IPS-NIHi11 (cell line): ENCODE measurements at places on chromosomes 6 and 20.
A peak's percentile ranks its signal among the peaks of the same experiment; 100 is the strongest.

DNA sequence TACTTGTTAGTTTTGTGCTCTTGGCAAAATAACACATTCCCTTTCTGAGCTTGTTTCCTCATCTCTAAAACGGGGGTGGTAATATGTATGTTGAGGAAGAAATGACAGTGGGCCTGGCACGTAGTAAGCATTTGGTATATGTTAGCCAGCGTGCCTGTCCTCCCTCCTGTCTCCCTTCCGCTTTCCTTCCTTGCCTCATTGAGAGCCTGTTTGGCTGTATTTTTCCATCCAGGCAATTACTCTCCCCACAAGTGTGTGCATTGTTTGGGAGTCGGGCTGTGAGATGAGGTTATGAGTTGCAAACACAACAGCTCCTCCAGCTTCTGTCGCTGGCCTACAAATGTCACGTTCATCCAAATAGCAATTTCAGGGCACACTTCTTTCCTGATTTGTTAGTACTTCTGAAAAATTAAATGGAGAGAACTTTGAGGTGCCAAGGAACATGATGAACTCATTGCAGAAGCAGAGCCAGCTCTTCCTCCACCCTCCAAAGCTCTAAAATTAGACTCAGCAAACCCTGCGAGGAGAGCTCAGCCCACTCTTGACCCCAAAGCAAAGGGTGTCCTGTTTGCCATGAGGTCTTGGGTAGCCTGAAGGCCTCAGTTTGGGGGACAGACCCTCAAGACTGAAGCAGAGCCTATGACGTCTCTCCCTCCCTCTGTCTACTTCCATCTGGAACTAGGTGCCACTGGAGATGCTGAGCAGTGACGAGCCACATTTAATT is 50.7 kb upstream of the TOX2 start:
- DNase-seq: no peak

DNA sequence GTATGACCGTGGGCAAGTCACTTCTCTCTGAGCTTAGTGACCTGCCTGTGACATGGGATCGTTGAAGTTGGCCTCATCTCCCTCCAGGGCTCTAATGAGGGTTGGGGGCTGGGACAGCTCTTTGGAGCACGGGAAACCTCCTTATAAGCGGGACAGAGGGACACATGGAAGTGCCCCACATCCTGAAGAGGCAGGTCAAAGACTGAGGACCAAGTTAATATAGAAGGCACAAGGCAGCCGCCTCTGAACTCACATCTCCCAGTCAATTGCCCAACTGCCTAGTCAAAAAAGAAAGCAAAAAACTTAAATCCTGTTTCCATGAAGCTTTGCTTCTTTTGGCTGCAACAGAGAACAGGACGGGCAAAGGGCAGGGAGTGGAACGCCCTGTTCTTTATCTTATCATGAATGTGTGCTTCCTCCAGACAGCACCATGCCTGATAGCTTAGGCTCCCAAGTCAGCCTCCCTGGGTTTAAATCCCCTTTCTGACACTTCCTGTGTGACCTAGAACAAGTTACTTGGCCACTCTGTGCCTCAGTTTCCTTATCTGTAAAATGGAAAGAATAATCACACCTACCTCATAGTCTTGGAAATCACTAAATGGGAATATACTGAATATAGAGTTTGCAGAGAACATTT is 27.1 kb downstream of the LBP start:
- no peak for DNase-seq

DNA sequence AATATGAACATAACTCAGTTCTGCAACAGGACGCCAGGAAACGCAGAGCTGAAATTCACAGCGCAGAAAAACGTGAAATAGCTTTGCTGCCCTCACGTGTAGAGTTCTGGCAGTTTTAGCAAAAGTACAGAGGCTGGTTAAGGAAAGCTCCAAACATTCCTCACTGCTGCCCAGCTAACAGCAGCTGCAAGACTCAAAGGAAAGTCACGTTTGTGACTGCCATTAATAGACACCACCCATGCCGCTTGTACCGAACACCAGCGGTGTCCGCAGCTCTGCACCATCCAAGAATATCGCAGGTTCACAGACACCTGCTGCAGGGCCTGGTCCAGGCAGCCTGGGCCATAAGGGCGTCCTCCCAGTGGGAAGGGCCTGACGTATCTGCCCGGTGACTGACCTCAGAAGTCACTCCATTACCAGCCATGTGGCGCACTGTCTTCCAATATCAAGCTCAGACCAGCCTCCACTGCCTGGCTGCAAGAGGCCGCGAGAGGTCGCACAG is 61.4 kb downstream of the WDR27 start:
- DNase-seq: no peak

DNA sequence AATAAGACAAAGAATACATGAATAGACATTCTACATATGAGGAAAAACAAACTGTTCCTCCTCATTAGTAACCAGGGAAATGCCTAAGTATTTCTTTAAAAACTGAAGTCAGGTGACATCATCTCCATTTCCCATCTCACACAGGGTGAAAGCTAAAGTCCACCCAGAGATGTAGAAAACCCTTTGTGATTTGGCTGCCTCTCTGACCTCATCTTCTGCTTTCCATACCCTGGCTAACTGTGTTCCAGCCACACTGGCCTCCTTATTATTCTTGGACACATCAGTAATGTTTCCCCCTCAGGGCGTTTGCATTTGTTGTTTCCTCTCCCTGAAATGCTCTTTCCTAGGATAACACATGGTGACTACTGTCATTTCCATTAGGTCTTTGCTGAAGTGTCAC is 40.4 kb downstream of the ESF1 start:
- no peak for DNase-seq

GRCh38 chr6:127302728-127303660 is 36.3 kb downstream of the RNF146 start:
- peak; percentile 38 for DNase-seq

DNA sequence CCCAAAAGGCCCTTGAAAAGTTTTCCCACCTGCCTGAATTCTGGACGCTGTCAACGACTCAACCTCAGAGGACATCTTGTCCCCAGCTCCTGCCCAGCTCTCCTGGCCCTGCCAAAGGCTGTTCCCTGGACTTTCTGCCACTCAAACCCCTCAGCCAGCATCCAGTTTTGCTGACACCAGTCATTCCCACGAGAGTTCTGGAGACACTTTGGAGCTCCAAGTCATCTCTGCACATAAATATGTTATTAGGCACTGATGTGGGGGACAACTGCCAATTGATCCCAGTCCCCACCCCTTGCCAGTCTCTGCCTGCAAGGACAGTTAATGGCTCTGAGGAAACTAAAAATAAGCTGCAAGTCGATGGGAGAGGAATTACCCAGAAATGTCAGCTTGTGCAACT is 38.9 kb upstream of the KCNB1 start:
- no peak for DNase-seq

DNA sequence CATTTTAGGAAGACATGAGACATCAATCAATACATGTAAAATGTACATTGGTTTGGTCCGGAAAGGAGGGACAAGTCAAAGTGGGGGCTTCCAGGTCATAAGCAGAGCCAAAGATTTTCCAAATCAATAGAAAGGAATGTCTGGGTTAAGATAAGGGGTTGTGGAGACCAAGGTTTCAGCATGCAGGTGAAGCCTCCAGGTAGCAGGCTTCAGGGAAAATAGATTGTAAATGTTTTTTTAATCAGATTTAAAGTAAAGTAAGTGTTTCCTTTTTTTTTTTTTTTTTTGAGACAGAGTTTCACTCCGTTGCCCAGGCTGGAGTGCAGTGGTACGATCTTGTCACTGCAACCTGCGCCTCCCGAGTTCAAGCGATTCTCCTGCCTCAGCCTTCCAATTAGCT is 16.8 kb upstream of the SERPINB9 start:
- DNase-seq: no peak

GRCh38 chr6:14207448-14207847 is 89.9 kb downstream of the CD83 start:
- no peak for DNase-seq

GRCh38 chr6:37845026-37845911 is 25.7 kb downstream of the ZFAND3 start:
- DNase-seq: no peak

GRCh38 chr20:62104791-62105345 is 17.4 kb upstream of the LSM14B start:
- peak; percentile 41 for DNase-seq

GRCh38 chr20:5143851-5144250 is 17.0 kb downstream of the CDS2 start:
- no peak for DNase-seq

DNA sequence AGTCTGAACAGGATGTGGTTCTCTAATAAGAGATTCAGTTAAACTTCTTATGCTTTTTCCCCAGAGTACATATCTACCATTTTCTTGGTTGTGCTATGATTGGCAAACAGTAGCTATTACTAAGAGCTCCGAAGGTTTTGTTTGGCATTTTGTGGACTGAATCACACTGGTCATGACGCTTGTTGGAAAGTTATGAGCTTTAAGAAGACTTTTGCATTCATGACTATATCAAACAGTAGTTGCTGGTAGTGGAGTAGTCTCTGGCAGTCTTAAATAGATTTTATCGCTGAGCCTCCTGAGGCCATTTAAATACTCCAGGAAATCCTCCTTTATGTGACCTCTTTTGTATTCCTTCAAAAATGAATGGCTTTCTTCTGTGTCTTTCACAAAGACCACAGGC is 40.8 kb downstream of the CCDC170 start:
- no peak for DNase-seq

DNA sequence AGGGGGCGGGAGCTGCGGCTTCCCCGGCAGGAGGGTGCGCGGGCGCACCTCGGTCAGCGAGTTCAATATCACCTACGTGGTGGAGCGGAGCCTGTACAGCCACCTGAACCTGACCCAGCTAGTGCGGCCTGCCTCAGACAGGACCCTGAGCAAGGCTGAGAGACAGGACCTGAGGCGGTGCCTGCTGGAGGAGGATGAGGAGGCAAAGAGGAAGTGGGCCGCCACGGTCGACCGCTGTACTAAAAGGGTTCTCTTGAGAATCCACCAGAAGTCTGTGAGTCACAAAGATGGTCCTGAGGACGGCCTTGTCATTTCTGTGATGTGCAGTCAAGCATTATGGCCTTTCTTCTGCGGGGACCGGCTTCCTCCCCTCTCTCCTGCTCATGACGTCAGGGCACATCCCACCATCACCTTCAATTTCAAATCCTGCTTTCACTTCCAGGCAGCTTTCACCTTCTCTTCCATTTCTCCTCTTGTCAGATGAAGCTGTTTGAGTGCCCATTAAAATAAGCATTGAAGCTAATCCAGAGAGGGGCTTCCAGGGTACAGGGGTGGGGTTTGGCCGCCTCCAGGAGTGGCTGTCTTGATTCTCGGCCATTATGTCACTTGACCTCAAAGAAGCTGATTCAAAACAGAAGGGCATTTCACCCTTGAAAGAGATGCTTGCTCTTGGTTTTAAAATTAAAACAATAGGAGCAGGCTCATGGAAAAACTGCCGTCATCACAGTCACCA is 177.6 kb downstream of the SASH1 start:
- DNase-seq: no peak
